ENCODE measurements at places on chromosomes 16 and 17. TPM values are rescaled to one million over a fixed set of nuclear protein-coding genes. Genes with fewer than 3 reads are reported as not detected.

Gene EIF4A3
- 184 TPM for total RNA-seq

DNA sequence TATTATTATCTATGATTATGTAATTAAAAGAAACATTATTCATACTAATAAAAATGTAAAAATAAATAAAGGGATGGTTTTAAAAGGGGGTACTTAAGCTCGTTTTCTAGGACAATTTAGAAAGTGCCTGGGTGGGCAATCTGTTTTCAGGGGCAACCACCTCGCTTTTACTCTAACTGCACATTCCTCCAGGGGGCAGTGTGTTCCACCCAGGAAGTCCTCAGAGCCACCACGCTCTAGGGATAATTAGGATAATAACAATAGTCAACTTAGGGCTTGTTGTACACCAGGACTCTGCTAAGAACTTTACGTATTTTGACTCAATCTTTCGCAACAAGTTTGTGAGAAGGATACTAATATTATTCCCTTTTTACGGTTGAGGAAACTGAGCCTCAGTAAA lies 396.7 kb upstream of the MAF start:
- DNase-seq, result no peak

GRCh38 chr16:86248310-86248905 lies 261.9 kb upstream of the FOXF1 start:
- DNase-seq, result no peak

Gene SOCS1
- total RNA-seq, result not detected

DNA sequence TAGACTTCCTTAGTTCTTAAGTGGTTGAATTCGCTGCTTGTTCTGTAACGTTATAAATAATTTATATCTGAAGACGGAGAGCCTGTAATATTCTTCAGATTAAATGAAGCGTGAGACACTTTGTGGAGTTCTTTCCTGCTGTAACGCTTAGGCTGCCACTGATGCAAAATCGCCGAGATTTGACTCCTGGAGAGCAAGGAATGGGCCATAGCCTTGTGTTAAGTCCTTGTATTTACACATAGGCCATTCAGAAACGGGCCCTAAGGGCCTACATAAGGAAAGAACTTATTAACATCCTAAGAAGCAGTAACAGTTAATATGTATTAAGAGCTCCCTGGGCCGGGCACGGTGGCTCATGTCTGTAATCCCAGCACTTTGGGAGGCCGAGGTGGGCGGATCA lies 936 bp downstream of the EMC6 start:
- DNase-seq, result no peak

Measured in A172 (cell line).